ENCODE measurements at places on chromosomes 6 and 20.

GRCh38 chr20:51116765-51117686 lies 94.1 kb upstream of the KCNG1 start:
- H3K36me3 ChIP-seq: no peaks in the 10 kb centered on the region
- DNase-seq: no peak
- H3K4me3 ChIP-seq: no peak overlapping the region
- H3K4me1 ChIP-seq: peaks cover 2% of the 10 kb centered on the region
- no peak overlapping the region for H3K27ac ChIP-seq
- H3K27me3 ChIP-seq: peaks cover 31% of the 10 kb centered on the region

DNA sequence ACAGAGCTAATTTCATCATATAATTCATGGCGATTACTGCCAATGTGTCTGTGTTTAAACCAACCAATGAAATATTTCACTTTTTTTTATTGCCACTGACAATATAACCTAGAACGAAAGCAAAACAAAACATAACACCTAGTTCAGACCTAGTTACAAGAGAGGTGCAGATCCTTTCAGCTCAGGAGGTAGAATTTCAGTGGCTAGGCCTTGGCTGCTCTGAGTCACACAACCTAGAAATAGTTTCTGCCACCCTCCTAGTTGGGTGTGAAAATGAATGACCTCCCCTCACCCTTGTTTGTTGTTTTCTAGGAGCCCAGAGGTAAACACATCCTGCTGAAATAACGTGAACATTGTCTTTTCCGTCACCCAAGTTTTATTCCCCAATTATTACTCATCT lies 356.3 kb downstream of the HTR1B start:
- H3K27ac ChIP-seq: no peak overlapping the region
- H3K27me3 ChIP-seq: no peaks in the 10 kb centered on the region
- no peak overlapping the region for H3K4me3 ChIP-seq
- no peak for DNase-seq
- no peaks in the 10 kb centered on the region for H3K4me1 ChIP-seq

GRCh38 chr20:12030470-12030869 lies 112.8 kb downstream of the BTBD3 start:
- H3K4me1 ChIP-seq: no peaks in the 10 kb centered on the region
- no peak for DNase-seq
- no peaks in the 10 kb centered on the region for H3K27me3 ChIP-seq
- no peak overlapping the region for H3K4me3 ChIP-seq

GRCh38 chr6:105872249-105872648 lies 213.9 kb upstream of the PRDM1 start:
- H3K4me1 ChIP-seq: peaks cover 14% of the 10 kb centered on the region
- peaks cover 49% of the 10 kb centered on the region for H3K27me3 ChIP-seq
- H3K36me3 ChIP-seq: no peaks in the 10 kb centered on the region
- no peak for DNase-seq
- H3K27ac ChIP-seq: no peak overlapping the region
- no peak overlapping the region for H3K4me3 ChIP-seq

DNA sequence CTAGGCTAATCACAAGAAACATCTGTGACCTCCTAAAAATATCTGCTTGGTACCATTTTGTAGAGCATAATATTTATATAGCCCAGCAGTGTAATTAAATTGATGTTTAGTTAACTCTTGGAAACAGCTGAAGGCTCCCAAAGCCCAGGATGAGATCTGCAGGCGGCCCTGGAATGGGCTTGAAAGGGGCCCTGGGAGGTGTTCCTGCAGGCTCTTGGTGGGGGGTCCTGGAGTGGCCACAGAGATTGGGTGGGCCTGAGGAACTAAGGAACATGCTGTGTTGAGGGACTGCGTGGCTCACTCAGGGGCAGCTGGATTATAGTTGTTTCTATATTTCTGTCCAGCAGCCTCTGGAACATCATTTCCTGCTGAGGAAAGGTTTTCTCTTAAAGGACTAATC lies 9.2 kb downstream of the SCP2D1 start:
- H3K4me3 ChIP-seq: no peak overlapping the region
- no peaks in the 10 kb centered on the region for H3K36me3 ChIP-seq
- H3K4me1 ChIP-seq: no peaks in the 10 kb centered on the region
- H3K27ac ChIP-seq: no peak overlapping the region

GRCh38 chr6:2777249-2777648 lies 12.1 kb downstream of the WRNIP1 start:
- H3K27ac ChIP-seq: no peak overlapping the region
- no peak for DNase-seq
- H3K4me3 ChIP-seq: no peak overlapping the region
- H3K36me3 ChIP-seq: peaks cover 10% of the 10 kb centered on the region

DNA sequence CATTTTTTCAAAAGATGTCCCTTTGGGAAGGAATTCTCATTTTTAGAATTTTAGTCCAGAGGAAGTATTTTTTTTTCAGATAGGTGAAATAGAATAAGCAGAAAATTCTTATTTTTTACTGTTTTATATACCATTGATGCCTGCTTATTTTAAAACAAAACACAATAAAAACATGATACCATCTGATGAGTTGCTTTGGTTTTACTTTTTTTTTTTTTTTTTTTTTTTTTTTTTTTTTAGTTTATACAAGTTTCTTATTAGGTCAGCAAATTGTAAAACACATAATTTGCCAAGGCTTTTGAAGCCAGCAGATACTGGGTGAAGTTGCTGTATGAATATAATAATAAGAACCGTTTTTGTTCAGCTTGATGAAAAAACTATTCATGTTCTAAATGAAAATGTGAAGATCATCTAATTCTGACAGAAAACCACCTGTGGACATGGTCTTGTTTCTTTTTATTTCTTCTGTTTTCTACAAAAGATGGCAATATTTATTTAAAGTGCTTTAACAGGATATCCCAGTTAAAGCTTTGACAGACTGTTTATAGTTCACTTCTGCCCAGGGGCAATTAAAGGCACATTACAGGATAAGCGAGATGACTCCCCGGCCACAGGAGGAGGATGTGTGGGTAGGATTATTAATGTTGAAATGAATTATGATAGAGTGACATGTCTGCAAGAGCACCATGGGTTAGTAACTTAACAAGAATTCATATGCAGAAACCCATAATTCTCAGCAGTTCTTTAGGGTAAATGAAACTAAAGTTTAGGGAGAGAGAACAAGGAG lies 31.1 kb downstream of the MYB start:
- H3K27me3 ChIP-seq: no peaks in the 10 kb centered on the region
- peaks cover 52% of the 10 kb centered on the region for H3K4me1 ChIP-seq
- no peak for DNase-seq
- H3K36me3 ChIP-seq: peaks cover 17% of the 10 kb centered on the region
- peak overlapping the region; percentile 86 for H3K27ac ChIP-seq

DNA sequence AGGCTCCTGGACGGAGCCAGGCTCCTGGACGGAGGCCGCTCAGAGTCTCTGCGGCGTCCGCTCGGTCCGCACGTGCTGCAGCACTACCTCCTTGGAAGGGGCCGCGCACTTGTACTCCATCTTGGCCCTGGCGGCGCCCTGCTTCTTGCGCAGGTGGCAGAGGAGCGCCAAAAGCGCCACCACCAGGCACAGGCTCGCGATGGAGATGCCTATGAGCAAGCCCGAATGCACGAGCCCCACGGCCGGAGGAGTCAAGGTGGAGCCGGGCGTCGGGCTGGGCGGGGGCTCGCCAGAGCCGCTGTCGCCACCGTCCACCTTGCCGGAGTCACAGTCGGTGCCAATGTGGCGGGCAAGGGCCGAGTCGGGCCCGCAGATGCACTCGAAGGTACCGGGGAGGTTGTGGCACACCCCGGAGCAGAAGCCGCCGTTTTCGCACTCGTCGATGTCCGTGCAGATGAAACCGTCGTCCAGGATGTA lies 1.7 kb downstream of the THBD start:
- peak; percentile 12 for DNase-seq
- H3K4me3 ChIP-seq: peak overlapping the region; percentile 20
- no peak overlapping the region for H3K27ac ChIP-seq
- H3K36me3 ChIP-seq: peaks cover 2% of the 10 kb centered on the region

GRCh38 chr6:41462033-41462432 lies 84.1 kb upstream of the FOXP4 start:
- H3K27me3 ChIP-seq: peaks cover 47% of the 10 kb centered on the region
- peaks cover 4% of the 10 kb centered on the region for H3K4me1 ChIP-seq
- H3K4me3 ChIP-seq: no peak overlapping the region
- no peaks in the 10 kb centered on the region for H3K36me3 ChIP-seq
- DNase-seq: no peak

- peaks cover 86% of the 10 kb centered on the region for H3K4me1 ChIP-seq
- H3K27ac ChIP-seq: peak overlapping the region; percentile 99
- H3K36me3 ChIP-seq: peaks cover 10% of the 10 kb centered on the region
- peak; percentile 51 for DNase-seq
- H3K4me3 ChIP-seq: peak overlapping the region; percentile 83
Observed at GRCh38 chr6:41958022-41958856, 16.6 kb upstream of the CCND3 start.

GRCh38 chr6:15504581-15505350 lies 158.1 kb downstream of the DTNBP1 start:
- no peak overlapping the region for H3K4me3 ChIP-seq
- DNase-seq: no peak
- H3K4me1 ChIP-seq: peaks cover 9% of the 10 kb centered on the region
- H3K27me3 ChIP-seq: no peaks in the 10 kb centered on the region

DNA sequence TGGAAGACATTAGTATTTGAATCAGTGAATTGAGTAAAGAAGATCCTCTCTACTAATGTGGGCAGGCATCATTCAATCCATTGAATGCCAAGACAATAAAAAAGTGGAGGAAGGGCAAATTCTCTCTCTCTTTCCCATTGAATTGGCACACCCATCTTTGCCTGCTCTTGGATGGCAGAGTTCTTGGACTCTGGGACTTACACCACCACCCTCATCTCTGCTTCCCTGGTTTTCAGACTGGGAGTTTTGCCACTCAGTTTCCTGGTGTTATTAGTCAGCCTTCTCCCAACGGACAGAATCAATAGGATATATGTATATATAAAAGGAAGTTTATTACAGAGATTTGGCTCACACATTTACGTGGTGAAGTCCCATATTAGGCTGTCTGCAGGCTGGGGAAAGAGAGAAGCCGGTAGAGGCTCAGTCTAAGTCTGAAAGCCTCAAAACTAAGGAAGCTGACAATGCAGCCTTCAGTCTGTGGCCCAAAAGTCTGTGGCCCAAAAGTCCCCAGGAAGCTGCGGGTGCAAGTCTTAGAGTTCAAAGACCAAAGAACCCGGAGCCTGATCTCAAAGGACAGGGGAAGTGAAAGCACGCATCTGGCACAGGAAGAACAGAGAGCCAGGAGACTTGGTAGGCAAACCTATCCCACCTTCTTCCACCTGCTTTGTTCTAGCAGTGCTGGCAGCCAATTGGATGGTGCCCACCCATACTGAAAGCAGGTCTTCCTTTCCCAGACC lies 64.4 kb downstream of the SMPDL3A start:
- H3K27me3 ChIP-seq: no peaks in the 10 kb centered on the region
- no peaks in the 10 kb centered on the region for H3K4me1 ChIP-seq
- H3K4me3 ChIP-seq: no peak overlapping the region
- no peak overlapping the region for H3K27ac ChIP-seq

DNA sequence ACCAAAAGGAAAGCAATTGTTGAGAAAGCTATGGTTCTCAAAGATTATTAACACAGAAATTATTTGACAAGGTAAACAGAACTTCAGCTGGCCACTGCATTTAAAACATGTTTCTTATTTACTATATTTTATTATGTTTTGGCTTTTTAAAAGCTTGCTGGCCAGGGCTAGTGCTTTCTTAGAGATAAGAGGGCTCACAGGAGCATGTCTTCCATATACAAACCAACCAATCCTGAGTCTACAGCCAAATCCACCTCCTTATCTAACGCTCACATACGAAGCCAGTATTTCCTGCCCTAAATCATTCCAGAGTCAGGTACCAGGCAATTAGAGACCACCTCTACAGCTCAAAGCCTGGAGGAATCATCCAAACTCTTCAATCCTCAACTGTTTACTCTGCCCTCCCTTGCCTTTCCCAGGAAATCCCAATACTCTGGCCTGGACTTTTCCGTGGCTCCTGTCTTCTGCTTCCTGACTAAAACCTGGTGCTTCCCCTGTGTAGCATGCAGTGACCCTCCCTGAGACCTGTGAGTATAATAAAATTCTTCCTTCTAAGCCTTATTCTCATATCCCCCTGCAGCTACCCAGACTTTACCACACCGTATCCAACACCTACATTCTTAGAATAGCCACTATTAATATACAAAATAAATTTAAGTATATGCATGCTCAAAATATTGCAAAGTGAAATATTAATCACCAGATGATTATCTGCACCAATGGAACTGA lies 33.2 kb downstream of the RANBP9 start:
- H3K27ac ChIP-seq: peak overlapping the region; percentile 0
- peaks cover 14% of the 10 kb centered on the region for H3K36me3 ChIP-seq
- no peak overlapping the region for H3K4me3 ChIP-seq
- no peaks in the 10 kb centered on the region for H3K27me3 ChIP-seq
- H3K4me1 ChIP-seq: peaks cover 74% of the 10 kb centered on the region
- DNase-seq: no peak

- DNase-seq: no peak
- no peak overlapping the region for H3K4me3 ChIP-seq
- H3K27me3 ChIP-seq: peaks cover 75% of the 10 kb centered on the region
- H3K27ac ChIP-seq: no peak overlapping the region
- H3K4me1 ChIP-seq: peaks cover 15% of the 10 kb centered on the region
- no peaks in the 10 kb centered on the region for H3K36me3 ChIP-seq
Observed at GRCh38 chr6:150310539-150310938, 58.3 kb upstream of the IYD start.

DNA sequence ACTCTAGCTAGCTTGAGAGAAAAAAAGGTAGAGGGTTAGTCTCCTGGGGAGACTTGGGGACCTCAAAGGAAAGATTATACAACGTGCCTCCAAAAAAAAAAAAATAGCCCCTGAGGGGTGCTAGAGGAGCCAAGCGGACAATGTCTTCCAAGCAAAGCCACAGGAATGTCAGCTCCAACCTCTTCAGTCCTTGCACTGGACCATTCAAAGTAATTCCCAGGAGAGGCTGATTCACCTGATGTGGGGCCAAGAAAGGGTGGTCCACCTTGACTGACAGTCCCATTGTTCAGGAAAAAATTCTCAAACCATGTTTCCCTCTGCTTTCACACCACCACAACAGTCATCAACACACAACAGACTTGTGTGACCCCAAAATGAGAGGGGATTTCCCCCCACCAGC lies 30.7 kb downstream of the ASIP start:
- peaks cover 5% of the 10 kb centered on the region for H3K4me1 ChIP-seq
- H3K27me3 ChIP-seq: no peaks in the 10 kb centered on the region
- H3K27ac ChIP-seq: no peak overlapping the region
- no peak overlapping the region for H3K4me3 ChIP-seq
